Activated CD4-positive, alpha-beta T cell treated with anti-CD3 and anti-CD28 coated beads, Interleukin-2, Interleukin-6, amounts not matched to agents 100 ng/mL and 50 ng/mL, durations not matched to agents 16 hours and 8 hours (primary cell): ENCODE measurements at places on chromosomes 5 and 9.
A peak's percentile ranks its signal among the peaks of the same experiment; 100 is the strongest.

GRCh38 chr5:161548487-161549094 lies 2.1 kb upstream of the GABRB2 start:
- no peak for DNase-seq

GRCh38 chr9:77794985-77795384 lies 146.9 kb upstream of the GNA14 start:
- no peak for DNase-seq

GRCh38 chr5:134662971-134663370 lies 14.4 kb downstream of the SEC24A start:
- no peak for DNase-seq

GRCh38 chr9:115373000-115373709 lies 255.2 kb upstream of the TNC start:
- DNase-seq = peak; percentile 60

- DNase-seq = no peak
Measured at GRCh38 chr9:25260046-25260445, 418.2 kb downstream of the TUSC1 start.
